GM20000 (cell line): ENCODE measurements at places on chromosomes 2 and 18.

- no peak for DNase-seq
These were observed 13.2 kb upstream of the KCMF1 start for GRCh38 chr2:84957771-84958134.

DNA sequence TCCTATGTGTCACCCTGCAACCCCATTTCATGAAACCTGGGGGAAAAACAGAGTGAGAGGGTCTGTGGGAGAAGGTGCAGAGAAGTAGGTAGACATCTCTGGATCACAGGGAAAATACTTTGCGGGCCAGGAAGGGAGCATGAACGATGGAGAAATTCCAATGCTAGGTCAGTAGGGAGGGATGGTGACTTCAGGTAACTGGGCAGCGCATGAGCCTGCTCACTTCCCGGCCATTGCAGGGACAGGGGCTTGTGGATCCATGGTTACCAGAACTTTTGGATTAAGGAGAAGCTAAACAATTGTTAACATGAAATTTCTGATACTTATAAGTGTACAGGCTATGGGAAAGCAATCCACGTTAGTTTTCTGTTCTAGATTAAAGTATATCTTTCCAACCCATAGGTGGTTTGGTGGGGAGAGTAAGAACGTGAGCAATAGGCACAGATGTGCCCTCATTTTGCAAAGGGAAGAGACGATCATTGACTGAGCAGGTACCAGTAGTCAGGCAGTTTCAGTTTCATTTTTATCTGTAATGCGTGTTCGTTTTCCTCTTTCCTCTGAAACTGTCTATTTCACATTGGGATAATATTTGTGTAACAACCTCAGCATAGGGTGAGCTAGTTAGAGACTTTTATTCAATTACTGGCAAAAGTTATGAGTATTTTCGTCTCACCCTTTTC lies 65.0 kb downstream of the NYAP2 start:
- no peak for DNase-seq

DNA sequence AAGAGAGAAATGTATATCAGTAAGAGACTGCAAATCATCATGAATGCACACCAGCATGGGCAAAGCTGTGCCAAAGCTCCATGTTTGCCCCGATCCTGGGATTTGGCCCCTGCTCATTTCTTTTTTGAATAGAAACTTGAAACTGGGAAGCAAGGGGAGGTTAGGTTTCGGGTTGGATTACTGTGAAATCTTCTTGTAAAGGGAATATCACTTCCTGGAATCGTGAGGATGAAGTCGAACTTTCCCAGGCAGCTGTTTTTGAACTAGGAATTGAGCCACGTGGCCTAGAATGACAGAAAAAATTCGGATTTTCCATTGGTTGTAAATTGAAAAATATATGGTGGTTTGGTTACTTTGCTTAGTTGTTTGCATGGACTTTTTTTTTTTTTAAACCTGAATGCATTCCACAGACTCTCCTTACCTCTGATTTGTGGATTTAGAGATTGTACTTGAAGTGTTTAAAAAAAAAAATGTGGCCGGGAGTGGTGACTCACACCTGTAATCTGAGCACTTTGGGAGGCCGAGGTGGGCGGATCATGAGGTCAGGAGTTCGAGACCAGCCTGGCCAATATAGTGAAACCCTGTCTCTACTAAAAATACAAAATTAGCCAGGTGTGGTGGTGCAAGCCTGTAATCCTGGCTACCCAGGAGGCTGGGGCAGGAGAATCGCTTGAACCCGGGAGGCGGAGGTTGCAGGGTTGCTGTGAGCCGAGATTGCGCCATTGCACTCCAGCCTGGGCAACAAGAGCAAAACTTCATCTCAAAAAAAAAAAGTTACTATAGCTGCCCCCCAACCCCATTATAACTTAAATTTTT lies 32.1 kb downstream of the GRHL1 start:
- no peak for DNase-seq

- no peak for DNase-seq
These were observed 68.7 kb upstream of the RBM44 start for GRCh38 chr2:237729681-237730475.

- no peak for DNase-seq
These were observed 192.8 kb upstream of the APCDD1 start for GRCh38 chr18:10261344-10262276.

- DNase-seq = no peak
These were observed 81.4 kb upstream of the VRK2 start for GRCh38 chr2:57965219-57965618.

GRCh38 chr18:79625924-79626561 lies 53.6 kb upstream of the CTDP1 start:
- DNase-seq = no peak
